ENCODE measurements at places on chromosomes 11 and 22. TPM values are rescaled to one million over a fixed set of nuclear protein-coding genes. Genes with fewer than 3 reads are reported as not detected.

The OR52E6 gene
- total RNA-seq, result not detected

The ACTN3 gene
- total RNA-seq, result not detected

The APOA4 gene
- not detected for total RNA-seq

The NLRP6 gene
- not detected for total RNA-seq

The HTR3B gene
- total RNA-seq, result not detected

The TREH gene
- total RNA-seq, result not detected

The CRYAB gene
- total RNA-seq, result 53.4 TPM

The CARD16 gene
- 6.5 TPM for total RNA-seq

The GLB1L2 gene
- 1.7 TPM for total RNA-seq

The TH gene
- not detected for total RNA-seq

The FOLR2 gene
- not detected for total RNA-seq

The KCTD17 gene
- total RNA-seq, result 13.9 TPM

The TOLLIP gene
- total RNA-seq, result 32.1 TPM

The ATP5MG gene
- 29.8 TPM for total RNA-seq

The KCNK4 gene
- not detected for total RNA-seq

The VSIG10L2 gene
- not detected for total RNA-seq

All from cardiac ventricle fibroblast (primary cell).